ENCODE measurements at places on chromosomes 2 and 18. TPM values are rescaled to one million over a fixed set of nuclear protein-coding genes. Genes with fewer than 3 reads are reported as not detected.
A peak's percentile ranks its signal among the peaks of the same experiment; 100 is the strongest.

GRCh38 chr2:48841126-48841525 is 85.6 kb upstream of the LHCGR start:
- no peaks in the 10 kb centered on the region for H3K36me3 ChIP-seq
- H3K27ac ChIP-seq, result no peak overlapping the region
- no peaks in the 10 kb centered on the region for H3K4me1 ChIP-seq
- no peaks in the 10 kb centered on the region for H3K27me3 ChIP-seq

DNA sequence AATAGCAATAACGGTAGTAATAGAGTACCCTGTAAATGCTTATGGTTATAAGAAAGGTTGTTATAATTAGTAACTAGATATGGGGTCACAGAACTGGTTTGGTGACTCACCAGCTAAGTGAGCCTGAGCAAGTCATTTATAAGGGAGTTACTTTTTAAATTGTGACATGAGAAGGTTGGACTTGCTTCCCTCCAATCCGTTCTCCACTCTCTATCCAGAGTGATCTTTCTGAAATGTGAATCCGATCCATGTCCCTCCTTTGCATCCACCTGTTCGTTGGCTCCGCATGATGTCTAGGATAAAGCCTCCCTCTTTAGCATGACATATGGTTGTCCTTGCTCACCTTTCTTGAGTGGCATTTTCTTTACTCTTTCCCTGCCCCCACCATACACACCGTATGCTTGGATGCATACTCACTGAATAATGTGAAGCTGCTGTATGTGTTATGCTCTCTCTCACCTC is 83.1 kb downstream of the CDC42EP3 start:
- H3K4me3 ChIP-seq, result peak overlapping the region; percentile 25
- H3K4me1 ChIP-seq, result peaks cover 76% of the 10 kb centered on the region
- no peaks in the 10 kb centered on the region for H3K27me3 ChIP-seq

DNA sequence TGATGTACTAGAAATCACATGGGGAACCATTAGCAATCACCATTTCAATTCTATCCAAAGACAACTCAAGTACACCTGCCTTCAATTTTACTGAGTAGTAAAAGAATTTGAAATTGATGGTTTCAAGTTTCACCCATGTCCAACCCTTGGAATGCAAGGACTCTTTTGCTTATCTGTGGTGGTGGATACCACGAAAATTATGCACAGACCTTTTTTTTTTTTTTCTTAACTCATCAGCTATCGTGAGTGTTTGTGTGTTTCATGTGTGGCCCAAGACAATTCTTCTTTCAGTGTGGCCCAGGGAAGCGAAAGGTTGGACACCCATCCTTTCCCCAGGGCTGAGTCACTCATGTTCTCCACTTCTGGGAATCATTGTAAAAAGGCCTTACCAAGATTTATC is 23.1 kb downstream of the ID2 start:
- no peaks in the 10 kb centered on the region for H3K36me3 ChIP-seq
- no peak overlapping the region for H3K27ac ChIP-seq
- H3K4me1 ChIP-seq, result no peaks in the 10 kb centered on the region
- H3K27me3 ChIP-seq, result peaks cover 75% of the 10 kb centered on the region

- DNase-seq, result no peak
- H3K27ac ChIP-seq, result no peak overlapping the region
- peaks cover 73% of the 10 kb centered on the region for H3K4me1 ChIP-seq
Measured at GRCh38 chr2:237872178-237872887, 12.9 kb downstream of the RAMP1 start.

GRCh38 chr2:215830304-215830703 is 183.0 kb downstream of the MREG start:
- no peak overlapping the region for H3K27ac ChIP-seq
- peaks cover 57% of the 10 kb centered on the region for H3K4me1 ChIP-seq
- no peaks in the 10 kb centered on the region for H3K36me3 ChIP-seq
- no peaks in the 10 kb centered on the region for H3K27me3 ChIP-seq
- H3K4me3 ChIP-seq, result no peak overlapping the region
- peak; percentile 49 for DNase-seq

GRCh38 chr18:53796040-53796729 is 428.3 kb downstream of the MBD2 start:
- H3K27ac ChIP-seq, result no peak overlapping the region
- H3K4me1 ChIP-seq, result no peaks in the 10 kb centered on the region
- no peaks in the 10 kb centered on the region for H3K27me3 ChIP-seq
- H3K4me3 ChIP-seq, result no peak overlapping the region

- H3K4me3 ChIP-seq, result no peak overlapping the region
- no peak for DNase-seq
- H3K27ac ChIP-seq, result no peak overlapping the region
- no peaks in the 10 kb centered on the region for H3K4me1 ChIP-seq
- no peaks in the 10 kb centered on the region for H3K27me3 ChIP-seq
Measured at GRCh38 chr2:239129147-239129920, 271.5 kb downstream of the HDAC4 start.

DNA sequence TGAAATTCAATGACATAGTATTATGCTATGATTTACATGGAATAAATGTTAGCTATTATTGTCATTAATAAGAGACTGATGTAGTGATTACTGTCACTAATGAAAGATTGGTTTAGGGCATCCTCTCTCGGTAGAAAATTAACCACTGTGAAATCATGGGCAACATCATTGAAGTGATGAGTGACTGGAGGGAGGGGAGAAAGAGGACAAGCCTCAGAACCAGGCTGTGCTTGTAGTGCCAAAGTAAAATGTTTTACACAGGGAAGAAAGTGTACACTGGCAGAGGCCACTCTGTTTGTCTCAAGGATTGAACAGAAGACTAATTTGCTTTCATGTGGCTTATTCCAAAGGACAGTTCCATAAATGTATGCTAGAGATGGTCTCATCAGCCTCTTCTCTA is 456.2 kb upstream of the TCF4 start:
- no peak overlapping the region for H3K4me3 ChIP-seq
- no peaks in the 10 kb centered on the region for H3K36me3 ChIP-seq
- no peak overlapping the region for H3K27ac ChIP-seq
- DNase-seq, result no peak

- no peak for DNase-seq
- no peak overlapping the region for H3K4me3 ChIP-seq
- no peaks in the 10 kb centered on the region for H3K36me3 ChIP-seq
Measured at GRCh38 chr2:228180181-228181097, 1.0 kb downstream of the SPHKAP start.

- H3K36me3 ChIP-seq, result peaks cover 7% of the 10 kb centered on the region
- DNase-seq, result no peak
- no peak overlapping the region for H3K27ac ChIP-seq
Measured at GRCh38 chr2:63850649-63851048, 9.0 kb downstream of the UGP2 start.

NCKAP5 gene
- total RNA-seq, result not detected

CREG2 gene
- total RNA-seq, result 9.0 TPM

CPO gene
- total RNA-seq, result not detected

REG3G gene
- total RNA-seq, result not detected
